ENCODE measurements at places on chromosomes 11 and 22.

DNA sequence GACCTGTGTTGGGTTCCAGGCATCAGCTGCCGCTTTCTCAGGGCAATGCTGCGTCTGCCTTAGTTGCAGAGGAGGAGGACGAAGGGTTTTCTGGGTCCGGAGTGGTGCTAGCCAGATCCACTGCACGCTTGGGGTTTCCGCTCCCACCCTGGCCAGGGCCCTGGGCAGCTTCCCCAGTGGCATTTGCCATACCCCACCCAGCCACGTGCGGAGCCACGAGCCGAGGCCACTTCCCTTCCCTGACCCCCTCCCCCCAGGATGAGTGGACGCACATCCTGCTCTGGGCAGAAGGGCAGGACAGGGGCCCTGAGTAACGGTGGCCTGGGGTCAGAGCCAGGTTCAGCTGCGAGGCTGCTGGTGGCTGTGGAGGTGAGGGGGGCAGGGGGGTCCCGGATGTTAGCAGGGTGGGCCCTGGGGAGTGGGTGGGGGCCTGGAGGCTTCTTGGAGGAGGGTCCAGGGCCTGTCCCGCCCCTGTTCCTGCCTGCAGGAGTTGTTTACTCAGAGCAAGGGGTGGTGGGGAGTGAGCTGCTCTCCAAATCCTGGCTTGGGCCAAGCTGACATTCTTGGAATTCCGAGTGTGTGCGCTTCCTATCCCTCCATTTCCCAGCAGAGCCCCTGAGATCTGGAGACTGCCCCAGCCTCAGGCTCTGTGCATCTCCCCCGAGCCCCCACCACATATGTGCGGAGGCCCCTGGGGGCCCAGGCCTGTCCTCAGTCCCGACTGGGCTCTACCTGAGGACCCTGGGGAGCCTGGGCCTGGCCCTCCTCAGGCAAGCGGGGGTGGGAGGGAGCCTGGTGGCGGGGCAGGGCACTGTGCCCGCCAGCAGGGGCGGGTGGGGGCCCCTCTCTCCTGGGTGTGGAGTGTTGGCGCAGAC is 1.4 kb downstream of the TSPAN4 start:
- DNase-seq = no peak

DNA sequence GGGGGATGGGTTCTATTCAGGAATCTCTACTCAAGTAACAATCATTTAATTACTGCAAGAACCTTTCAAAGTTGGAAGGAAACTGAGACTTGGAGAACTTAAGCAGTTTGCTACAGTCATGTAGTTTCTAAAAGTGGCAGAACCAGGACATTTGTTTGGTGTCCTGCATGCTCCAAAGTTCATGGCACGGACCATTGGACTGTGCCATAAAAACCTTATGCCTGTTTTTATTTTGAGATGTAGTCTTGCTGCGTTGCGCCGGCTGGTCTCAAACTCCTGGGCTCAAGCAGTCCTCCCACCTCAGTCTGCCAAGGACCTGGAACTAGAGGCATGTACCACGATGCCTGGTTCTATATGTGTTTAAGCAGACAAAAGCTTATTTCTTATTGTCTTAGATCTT is 18.6 kb upstream of the AIFM3 start:
- no peak for DNase-seq

- no peak for DNase-seq
Measured at GRCh38 chr11:35558513-35558912, 33.1 kb upstream of the PAMR1 start.

GRCh38 chr22:30495041-30495784 is 10.3 kb downstream of the SEC14L4 start:
- DNase-seq = no peak

GRCh38 chr22:37887584-37888378 is 18.3 kb upstream of the MICALL1 start:
- no peak for DNase-seq

DNA sequence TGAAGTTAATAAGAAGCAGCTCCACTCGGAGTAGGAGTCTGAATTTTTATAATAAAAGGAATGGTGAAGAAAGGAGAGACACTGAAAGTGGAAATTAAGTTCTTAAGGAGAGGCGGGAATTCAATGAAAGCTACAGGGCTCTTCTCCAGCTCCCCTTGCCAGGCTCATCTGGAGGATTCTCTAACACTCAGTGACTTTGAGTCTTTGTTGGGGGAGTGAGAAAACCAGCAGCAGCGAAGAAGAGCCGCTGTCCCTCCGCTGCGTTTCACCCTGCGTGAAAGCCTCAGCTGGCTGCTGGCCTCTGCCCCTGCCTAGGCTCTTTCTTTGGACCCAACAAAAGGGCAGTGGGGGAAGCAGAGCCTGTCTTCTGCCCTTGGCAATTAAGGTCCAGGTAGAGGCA is 113.0 kb downstream of the NTM start:
- DNase-seq = no peak

GRCh38 chr11:21396342-21397008 is 727.1 kb downstream of the NELL1 start:
- DNase-seq = no peak

GRCh38 chr22:35343664-35344550 is 37.0 kb upstream of the HMOX1 start:
- DNase-seq = no peak

GRCh38 chr11:18527512-18527911 is 770 bp upstream of the TSG101 start:
- no peak for DNase-seq

DNA sequence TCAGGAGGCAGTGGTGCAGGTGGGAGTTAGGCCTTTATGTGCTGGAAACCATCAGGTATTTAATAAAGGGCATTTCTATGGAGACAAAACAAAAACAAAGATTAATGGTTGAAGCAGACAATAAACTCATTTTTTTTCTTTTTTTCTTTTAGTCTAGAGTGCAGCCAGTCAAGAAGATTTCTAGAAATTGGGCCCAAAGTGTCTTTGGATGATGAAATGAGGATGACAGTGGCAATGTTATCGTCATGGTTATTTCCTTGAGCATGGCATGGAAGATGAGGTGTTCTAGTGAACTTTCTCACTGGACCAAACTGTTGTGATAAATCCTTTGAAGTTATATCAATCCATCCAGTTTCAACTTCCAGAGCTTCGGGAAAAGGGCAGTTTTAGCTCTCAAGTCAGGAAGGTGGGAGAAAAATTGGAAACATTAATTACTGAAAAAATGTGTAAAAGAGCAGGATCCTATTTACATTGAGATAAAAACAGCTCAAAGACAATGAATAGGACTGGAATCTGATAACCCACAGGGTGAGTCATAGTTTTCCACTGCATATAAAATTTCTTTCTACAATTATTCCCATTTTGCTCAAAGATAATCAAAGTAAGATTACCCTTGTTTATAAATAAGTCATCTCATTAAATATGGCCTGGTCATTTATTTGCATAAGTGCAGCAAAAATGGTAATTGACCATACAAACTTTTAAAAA is 33.0 kb downstream of the PRR5L start:
- no peak for DNase-seq

GRCh38 chr22:36968249-36968964 is 50.8 kb downstream of the TST start:
- no peak for DNase-seq

GRCh38 chr11:44088377-44088776 is 7.1 kb upstream of the EXT2 start:
- no peak for DNase-seq

- DNase-seq = no peak
Measured at GRCh38 chr11:73269459-73270015, 2.6 kb upstream of the P2RY6 start.

- no peak for DNase-seq
Measured at GRCh38 chr22:31087744-31088215, 6.7 kb downstream of the SMTN start.

GRCh38 chr11:93804879-93805278 is 20.8 kb downstream of the MED17 start:
- DNase-seq = no peak

DNA sequence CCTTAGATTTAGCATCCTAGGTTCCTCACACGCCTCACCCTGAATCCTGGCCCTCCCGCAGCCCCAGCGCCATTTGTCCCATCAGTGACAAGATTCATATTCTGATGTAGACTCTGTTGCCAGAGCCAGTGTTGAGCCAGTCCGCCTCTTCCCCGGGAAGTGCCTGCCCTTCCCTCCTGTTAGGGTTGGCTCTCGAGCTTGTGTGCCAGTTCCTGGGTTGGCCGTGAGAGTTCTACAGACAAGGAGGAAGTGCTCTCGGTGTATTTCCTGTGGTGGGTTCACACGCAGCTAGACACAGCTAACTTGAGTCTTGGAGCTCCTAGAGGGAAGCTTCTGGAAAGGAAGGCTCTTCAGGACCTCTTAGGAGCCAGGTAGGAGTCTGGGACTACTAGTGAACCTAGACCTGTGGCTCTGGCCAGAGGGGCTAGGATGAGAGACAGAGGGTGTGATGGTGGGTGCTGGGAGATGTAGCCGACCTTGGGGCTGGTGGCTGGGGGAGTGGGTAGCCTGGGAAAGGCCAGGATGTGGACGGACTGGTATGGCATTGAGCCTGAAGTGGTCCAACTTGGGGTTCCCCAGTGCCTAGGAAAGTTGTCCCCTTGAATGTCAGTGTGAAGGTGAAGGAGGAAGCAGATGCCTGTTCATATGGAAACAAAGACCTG is at the start of gene IL18BP:
Gene IL18BP (plus strand): TSS at position 261 of the 662 bp plus-strand sequence. CDS start 1,076 bp downstream, outside the sequence.
- DNase-seq = no peak

GRCh38 chr11:35122308-35122707 is 16.7 kb upstream of the CD44 start:
- no peak for DNase-seq

GRCh38 chr11:23653071-23653675 is 792.9 kb upstream of the CCDC179 start:
- no peak for DNase-seq

DNA sequence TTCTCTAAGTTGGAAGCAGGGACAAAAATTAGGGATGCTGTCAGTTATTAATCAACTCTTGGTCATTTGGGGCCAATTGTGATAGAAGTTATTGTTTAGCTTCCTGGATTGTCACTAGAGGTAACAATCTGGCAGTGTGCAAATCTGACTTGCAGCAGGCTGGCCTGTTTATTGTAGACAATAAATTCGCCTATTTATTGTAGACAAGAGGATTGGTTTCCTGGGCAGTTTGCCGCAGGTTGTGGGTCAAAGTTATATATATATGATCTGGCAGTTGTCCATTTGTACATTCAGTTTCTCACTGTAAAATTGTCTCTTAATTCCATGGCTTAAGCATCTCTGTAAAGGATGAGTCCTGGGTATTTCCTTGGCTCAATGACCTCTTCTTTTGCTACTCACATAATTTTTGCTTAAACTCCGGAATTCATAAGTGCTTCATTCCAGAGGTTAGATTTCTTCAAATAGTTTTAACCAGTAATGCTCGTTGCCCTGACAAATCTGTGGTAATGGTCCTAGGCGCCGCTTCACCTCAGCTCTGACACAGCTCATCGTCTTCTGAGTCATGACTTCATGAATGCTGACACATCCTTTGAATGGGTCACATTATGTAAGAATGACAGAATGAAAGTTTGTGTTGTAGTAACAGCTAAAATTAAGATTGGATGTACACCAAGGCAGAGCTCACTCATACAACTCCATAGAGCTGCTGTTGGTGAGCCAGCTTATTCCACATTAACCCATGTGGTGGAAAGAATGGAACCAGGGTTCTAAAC is 7.8 kb upstream of the MMP3 start:
- no peak for DNase-seq

- DNase-seq = no peak
Measured at GRCh38 chr11:1007279-1007678, 29.2 kb downstream of the MUC6 start.

DNA sequence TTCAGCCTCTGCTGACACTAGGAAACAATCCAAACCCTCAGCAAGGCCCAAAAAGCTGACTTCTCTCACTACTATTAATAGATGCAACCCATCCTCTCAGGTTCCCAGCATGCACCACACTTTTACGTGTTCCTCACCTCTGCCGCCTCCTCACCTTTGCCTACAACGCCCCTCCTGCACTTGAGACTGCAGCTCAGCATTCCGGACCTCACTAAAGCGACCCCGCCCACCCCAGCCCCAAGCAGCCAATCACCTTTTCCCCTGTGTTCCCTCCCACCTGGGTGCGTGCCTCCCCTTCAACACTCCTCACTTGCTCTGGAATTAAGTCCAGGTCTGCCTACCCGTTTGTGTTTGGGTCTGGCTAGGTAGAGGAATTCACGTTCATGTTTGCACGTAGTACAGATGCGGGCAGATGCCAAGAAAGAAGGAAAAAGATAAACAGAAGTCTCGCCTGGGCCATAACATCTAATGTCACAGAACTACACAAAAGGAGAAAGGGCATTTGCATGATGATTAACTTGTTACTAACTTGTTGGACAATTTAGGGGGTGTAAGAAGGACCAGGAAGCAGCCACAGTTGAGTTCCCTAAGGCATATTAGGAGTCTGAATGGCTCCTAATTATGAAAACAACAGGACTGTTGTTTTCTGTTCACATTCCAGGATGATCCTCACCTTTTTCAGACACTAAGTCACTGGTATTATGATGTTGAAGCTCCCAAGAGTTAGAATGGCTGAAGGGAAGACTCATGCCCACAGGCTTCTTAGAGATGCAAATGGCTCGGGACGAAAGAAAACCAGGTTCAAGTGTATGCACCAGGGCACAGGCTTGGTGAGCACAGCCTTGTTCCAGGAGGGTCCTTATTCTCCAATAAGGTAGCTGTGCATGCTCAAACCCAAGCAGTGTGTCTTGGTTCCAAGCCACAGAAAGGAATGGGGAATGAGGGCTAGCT is 102.2 kb downstream of the MICAL3 start:
- DNase-seq = no peak

DNA sequence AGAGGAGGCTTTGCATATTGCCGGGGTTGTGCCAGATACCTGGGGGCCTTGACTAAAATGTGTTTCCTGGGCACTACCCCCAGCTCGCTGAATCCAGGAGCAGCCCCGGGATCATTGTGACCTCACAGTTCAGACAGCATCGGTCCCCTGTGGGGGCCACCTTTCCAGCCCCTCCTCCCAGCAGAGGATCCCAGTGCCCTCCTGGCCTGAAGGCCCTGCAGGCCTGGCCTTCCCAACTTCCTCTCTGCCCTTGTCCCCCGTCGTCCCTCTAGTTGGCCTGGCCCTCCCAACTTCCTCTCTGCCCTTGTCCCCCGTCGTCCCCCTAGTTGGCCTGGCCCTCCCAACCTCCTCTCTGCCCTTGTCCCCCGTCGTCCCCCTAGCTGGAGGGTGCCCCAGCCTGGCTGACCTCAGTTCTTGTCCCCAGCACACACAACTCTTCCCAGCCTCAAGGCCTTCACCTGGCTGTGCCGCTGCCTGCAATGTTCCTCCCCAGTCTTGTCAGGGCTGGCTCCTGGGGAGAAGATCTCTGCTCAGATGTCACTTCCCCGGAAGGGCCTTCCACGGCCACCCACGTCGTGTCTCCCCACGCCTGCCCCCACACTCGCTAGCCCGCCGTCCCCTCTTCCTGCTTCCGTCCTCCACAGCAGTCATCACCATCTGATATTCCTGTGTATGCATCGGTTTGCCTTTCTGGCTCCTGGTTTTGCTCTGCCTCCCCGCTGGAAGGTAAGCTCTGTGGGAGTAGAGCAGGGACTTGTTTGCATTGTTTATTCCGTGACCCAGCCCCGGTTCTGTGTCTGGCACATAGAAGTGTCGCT is 12.6 kb upstream of the ANO1 start:
- no peak for DNase-seq

GRCh38 chr11:64224151-64224890 is 1.7 kb downstream of the TRPT1 start:
- DNase-seq = no peak

GRCh38 chr11:131546218-131546895 is 175.9 kb downstream of the NTM start:
- no peak for DNase-seq
